Hematopoietic multipotent progenitor cell (in vitro differentiated cells): ENCODE measurements at places on chromosomes 2 and 18.
A peak's percentile ranks its signal among the peaks of the same experiment; 100 is the strongest.

DNA sequence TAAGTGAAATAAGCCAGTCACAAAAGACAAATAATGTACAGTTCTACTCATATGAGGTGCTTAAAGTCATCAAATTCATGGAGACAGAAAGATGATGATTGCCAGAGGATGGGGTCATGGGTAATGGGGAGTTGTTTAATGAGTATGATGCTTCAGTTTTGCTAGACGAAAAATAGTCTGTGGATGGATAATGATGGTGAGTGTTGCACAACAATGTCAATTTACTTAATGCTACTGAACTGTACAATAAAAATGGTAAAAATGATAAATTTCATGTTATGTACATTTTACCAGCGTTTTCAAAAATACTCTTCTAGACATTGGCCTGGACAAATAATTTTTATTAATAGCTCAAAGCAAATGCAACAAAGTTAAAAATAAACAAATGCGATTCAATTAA lies 118.5 kb upstream of the KYNU start:
- no peak for DNase-seq

DNA sequence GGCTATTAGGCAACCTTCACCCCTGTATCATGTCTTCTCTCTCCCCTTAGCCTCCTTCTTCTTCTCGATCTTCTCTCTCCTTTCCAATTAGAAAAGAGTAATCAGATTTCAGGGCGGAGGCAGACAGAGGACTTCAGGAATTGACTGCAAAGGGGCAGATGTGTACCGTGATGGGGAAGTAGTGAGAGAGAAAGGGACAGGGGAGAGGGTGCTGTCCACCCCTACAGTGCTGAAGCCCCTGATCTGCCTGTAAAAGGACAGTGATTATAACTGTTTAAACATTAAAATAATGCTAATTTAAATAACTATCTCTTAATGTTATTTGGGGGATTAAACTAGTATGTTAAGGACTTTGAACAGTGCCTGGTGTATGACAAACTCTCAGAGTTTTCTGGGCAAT lies 178.5 kb downstream of the ACTR3 start:
- DNase-seq = no peak

- DNase-seq = no peak
Measured at GRCh38 chr2:49577041-49577440, 422.7 kb upstream of the FSHR start.

- DNase-seq = no peak
Measured at GRCh38 chr18:51279367-51279984, 82.0 kb upstream of the MEX3C start.

GRCh38 chr18:34858188-34858587 lies 148.1 kb downstream of the DTNA start:
- no peak for DNase-seq

DNA sequence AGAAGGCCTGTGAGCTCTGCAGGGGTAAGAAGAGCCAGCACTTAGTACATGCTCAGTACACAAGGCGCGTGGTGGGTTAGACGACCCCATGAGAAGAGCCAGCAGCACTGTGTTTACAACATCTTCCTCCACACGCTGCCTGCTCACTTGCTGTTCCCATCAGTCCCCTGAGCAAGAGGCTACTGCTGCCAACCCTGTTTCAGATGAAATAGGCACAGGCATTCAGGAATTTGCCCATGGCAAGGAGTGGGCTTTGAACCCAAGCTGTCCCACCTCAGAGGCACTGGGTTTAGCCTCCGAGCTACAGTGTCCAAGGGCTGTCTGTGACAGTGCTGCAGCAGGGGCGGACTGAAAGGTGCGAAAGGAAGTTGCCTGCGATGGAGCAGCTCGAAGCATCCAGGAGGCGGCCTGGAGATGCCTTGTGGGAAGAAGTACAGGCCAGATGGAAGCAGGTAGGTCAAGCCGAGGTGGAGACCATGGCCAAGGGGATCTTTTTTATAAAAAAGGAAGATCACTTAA lies 121.5 kb upstream of the PXDN start:
- no peak for DNase-seq

GRCh38 chr2:120948662-120949011 lies 213.0 kb downstream of the GLI2 start:
- no peak for DNase-seq

- no peak for DNase-seq
Measured at GRCh38 chr2:205815673-205816072, 133.4 kb downstream of the NRP2 start.

GRCh38 chr2:170582751-170583463 lies 132.2 kb upstream of the SP5 start:
- DNase-seq = no peak

DNA sequence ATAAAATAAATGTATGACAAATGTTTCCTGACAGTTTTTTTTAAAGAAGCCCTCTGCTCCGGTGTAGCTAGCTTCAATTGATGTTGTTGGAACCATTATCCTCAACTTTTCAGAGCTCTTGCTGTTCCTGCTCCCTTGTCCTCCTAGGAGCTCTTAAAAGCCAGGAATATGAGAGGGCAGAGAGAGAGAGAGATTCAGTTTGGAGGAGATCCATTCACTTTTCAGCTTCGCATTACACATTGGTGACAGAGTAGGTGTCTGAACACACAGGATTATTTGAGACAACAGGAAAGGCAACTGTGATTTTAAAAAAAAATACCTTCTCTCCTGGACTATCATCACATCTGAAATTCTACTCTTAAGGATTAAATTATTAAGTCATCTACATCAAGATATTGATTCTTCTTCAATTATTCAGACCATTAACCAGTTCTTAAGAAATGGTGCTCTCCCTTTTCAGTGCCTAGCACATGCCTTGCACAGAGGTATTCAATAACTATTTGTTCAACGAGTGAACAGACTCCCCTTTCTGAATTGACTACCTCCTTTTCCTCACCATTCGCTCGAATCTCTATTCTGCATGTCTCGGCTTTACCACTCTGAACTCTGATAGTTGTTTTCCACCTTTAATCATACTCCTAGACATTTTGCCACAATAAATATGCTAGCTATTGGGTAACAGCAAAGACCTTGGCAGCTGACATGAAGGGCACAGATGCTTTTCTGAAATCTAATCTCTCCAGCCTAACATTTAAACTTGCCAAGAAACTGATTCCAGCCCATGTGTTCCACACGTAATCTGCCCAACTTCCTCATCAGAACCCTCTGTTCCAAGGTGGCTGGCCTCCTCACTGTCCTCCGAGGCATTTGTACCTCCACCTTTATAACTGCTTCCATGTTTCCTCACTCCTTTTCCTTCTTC lies 28.6 kb upstream of the SLC35F5 start:
- no peak for DNase-seq

DNA sequence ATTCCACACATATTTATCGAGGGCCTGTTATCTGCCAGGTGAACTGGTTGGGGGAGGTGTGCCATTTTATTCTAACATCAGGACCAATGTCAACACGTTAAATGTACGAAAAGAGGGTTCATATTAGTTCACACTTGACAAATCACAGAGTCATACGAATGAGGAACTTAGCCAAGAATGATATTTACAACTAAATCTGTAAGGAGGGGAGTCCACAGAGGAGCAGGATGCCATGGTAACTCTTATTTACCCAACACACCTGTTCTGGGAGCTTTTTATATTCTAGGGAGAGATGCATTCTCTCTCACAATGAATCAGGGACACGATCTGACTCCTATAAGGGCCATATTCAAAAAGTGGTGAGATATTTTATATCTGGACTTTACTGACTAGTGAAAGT lies 144.1 kb downstream of the CDC42EP3 start:
- DNase-seq = peak; percentile 5

GRCh38 chr18:27861539-27861938 lies 315.4 kb downstream of the CDH2 start:
- no peak for DNase-seq

GRCh38 chr2:119240311-119241204 lies 16.9 kb downstream of the STEAP3 start:
- DNase-seq = no peak

- DNase-seq = no peak
Measured at GRCh38 chr2:6574121-6574520, 291.6 kb downstream of the CMPK2 start.

- no peak for DNase-seq
Measured at GRCh38 chr2:156465573-156465972, 29.4 kb downstream of the GPD2 start.

- no peak for DNase-seq
Measured at GRCh38 chr2:7165736-7166135, 248.5 kb downstream of the RNF144A start.

DNA sequence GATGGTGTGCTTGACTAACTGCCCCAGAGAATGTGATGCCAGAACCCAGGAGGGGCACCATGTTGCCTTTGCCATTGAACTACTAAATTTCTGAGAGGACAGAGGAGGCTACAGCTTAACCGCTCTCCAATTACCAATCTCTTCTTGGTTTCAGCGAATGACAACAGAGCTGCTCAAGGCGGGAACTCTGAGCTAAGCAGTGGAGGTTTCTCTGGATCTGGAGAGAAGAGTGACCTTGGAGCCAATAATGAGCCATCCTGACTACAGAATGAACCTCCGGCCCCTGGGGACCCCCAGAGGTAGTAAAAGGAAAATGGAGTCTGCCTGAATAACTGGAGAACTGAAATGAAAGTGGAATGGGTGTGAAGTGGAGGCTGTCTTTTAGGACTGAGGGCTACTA lies 53.2 kb downstream of the DIS3L2 start:
- no peak for DNase-seq

- no peak for DNase-seq
Measured at GRCh38 chr2:215535741-215536140, 99.9 kb upstream of the FN1 start.

GRCh38 chr2:573025-573424 lies 104.2 kb downstream of the TMEM18 start:
- no peak for DNase-seq

DNA sequence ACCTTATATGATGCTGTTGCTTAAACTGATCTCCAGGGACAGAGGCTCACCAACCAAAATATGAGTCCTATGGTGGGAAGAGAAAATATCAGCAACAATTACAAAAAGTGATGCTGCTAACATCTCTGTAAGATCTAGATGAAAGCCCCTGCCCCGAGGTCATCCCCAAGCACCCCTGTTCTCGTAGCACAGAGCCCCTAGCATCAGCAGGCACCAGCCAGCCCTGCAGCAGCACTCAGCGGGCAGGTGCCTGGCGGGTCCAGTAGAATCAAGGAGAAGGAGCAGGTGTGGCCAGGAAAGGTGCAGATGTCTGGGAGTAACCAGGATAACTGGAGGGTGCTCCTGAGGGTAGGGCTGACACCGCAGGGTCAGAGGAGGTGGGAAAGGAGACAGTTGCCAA lies 474.2 kb upstream of the MYT1L start:
- DNase-seq = no peak

DNA sequence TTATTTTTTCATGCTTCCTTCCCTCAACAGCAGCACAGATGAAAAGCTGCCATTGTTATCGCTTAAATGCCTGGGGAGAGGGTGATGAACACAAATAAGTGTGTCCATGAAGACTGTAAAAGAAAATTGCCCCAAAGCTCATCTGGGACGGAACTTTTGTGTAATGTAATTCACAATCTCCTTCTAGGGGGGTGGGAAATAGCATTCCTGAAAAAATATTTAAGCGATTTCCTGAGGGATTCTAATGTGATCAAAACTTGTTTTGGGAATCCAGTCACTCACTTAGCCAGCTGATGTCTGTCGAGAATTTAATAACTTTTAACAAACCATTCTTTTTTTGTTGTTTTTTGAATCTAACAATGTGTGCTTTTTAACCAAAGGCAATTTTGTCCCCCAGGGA lies 427.9 kb downstream of the PLCL1 start:
- no peak for DNase-seq

DNA sequence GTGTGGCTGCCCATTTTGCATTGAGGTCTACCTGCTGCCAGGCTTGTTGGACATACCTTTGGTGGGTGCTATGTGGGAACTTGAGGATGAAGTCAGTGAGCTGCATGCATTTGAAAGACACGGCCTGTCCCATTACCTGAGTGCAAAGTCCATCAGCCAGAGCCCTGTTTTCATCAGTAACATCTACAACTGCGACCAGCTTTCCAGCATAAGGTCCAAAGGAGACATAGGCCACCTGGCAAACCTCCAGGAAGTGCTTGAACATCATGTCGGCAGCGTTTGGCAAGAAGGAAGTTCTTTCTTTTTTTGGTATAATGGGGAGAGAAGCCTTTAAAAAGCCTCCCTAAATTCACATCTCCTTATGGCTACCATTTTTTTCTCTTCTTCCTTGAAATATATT lies 143.1 kb downstream of the FAM161A start:
- no peak for DNase-seq

DNA sequence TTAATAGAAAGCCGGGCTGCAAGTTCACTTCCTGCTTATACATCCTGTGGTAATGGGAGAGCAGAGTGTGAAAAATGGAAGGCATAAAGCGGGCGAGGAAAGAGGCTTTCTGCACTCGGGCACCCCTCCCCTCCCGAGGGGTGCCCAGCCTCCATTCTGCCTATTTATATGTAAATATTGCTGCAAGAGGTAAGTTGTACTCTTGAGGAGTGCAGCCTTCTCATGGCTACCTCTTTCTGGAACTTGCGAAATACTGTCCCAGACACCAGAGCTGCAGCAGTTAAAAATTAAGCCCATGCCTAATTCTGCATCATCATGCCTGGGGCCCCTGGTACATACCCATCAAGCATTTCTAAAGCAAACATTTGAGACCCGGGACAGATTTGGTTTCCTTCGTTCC lies 156.0 kb downstream of the GBX2 start:
- no peak for DNase-seq

DNA sequence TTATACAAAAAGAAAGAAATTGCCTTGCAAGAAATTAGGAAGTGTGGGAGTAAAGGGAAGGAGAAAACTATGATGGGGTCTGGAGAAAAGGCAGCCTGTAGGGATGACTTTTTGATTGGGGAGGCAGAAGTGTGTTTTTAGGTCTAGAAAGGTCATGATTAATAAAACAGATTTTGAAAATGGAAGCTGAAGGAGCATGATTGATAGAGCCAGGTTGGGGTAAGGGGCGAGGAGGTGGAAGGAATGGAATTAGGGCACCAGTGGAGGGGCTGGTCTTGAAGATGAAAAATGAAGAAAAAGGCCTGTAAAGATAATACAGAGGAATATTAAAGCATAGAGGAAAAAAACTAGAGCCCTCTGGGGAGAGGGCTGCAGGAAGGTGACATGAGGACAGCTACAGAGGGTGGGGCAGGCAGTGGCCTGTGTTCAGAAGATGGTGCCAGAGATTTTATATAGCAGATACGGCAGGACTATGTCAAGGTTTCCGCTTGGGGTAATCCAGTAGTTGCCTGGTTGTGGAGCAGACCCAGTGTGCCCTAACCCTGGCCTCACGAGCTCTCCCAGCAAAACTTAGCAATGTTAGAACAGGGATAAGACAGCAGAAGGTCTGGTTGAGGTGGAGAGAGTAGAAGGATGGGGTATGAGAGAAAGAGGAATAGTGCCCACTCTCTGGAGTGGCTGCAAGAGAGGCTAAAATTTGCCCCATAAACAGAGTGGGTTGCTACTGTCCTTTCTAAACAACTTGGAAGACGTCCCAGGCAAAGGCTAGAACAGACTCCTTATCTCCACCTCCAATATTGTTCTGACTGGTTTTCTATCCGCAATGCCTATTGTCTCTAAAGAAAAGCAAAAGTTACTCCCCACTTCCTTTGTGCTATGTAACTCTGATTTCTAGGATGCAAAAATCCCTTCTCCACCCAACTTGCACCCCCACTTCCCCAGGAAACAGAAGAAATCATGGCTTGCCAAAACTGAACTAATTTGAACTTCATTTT lies 287.3 kb downstream of the AGPS start:
- no peak for DNase-seq
